Renal cortical epithelial cell (primary cell): ENCODE measurements at places on chromosomes 4 and X. TPM values are rescaled to one million over a fixed set of nuclear protein-coding genes. Genes with fewer than 3 reads are reported as not detected.

ZNF630 gene
- 1.7 TPM in 2 replicates for total RNA-seq

ODAPH gene
- total RNA-seq = 1.0 and 1.7 TPM in 2 replicates

XAGE2 gene
- total RNA-seq = not detected in 2 replicates

SAGE1 gene
- total RNA-seq = not detected in 2 replicates

CLIC2 gene
- total RNA-seq = 0.35 and 0.52 TPM in 2 replicates

DNA sequence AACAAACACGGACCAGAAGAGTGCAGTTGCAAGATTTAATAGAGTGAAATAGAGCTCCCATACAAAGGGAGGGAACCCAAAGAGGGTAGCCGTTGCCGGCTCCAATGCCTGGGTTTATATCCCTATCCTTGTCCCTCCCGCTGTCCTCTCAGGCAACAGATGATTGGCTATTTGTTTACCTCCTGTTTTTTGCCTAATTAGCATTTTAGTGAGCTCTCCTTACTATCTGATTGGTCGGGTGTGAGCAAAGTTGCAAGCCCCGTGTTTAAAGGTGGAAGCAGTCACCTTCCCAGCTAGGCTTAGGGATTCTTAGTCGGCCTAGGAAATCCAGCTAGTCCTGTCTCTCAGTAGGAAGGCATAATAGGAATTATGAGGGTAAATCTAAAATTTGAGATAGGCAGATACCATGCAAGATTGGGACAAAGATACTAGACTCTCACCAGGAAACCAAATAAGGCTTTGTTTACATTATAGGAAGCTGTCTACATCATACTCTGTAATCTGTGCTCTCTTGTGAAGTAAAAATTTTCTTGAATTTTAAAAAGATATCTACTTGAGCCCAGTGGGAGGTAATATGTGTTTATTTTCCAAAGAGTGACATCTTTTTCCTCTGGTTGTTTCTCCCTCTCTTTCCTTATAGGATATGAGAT, 65.9 kb downstream of the ATP10D start:
- DNase-seq = no peak

DNA sequence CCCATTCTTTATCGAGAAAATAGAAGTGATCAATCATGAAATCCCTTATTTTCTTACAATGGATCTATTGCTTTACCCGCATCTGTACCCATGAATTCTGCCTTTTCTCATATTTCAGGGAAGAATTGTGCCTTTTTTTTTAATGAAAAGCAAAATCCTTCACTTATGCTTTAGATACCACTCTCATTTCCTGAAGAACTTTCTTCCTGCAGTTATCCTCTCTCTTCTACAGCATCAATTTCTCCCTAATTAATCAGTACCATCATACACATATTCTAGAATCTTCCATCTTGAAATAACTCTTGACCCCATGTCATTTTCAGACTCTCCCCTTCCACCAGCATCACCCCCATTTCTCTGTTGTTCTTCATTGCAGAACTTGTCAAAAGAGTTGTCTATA, 26.6 kb downstream of the ARL9 start:
- no peak for DNase-seq

DNA sequence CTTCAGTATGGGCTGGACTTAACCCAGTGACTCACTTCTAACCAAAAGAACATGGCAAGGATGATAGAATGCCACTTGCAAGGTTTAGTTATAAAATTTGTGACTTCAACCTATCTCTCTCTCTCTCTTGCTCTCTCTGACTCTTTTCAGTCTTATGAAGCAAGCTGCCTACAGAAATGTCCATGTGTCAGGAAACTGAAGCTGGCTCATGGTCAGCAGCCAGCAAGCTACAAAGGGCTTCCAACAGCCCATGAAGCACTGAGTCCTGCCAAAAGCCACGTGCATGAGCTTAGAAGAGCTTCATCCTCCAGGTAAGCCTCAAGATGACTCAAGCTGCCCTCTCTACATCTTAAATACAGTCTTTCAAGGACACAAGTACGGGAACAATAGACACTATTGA, 100.3 kb downstream of the HS3ST1 start:
- DNase-seq = no peak

DNA sequence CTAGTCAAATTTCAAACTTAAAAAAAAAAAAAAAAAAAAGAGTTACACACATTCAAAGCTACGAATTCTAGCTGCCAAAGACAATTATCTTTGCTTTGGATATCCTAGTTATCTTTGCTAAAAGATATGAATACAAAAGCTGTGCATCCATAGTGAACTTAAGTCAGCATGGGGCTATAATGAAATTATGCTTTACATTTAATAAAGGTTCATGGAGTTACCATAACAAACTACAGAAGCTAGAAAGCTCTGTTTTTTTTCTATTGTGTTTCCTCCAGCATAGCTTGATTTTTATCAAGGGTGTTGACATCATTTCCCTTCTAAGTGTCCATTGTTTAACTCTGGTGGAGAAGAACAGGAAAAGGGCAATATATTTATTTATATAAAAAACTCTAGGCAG, 234.1 kb downstream of the ANKRD50 start:
- peak; percentile 19 for DNase-seq

DNA sequence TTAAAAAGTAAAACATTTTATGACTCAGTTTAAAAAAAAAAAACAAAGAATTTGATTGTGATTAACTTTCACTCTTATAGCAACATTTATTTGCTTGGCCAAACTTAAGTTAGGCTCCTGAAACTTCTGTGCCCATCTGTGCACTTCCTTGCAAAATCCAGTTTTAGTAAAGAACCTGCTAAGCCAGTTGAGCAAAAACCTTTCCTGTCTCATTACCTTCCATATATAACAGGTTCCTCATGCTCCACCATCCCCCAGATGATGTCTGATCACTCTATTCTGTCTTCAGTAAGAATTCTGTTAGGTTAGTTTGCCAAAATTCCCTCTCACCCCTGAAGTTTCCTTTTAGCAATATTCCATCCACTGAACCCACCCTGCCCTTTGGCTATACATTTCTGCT, 1200.5 kb downstream of the C4orf33 start:
- no peak for DNase-seq

DNA sequence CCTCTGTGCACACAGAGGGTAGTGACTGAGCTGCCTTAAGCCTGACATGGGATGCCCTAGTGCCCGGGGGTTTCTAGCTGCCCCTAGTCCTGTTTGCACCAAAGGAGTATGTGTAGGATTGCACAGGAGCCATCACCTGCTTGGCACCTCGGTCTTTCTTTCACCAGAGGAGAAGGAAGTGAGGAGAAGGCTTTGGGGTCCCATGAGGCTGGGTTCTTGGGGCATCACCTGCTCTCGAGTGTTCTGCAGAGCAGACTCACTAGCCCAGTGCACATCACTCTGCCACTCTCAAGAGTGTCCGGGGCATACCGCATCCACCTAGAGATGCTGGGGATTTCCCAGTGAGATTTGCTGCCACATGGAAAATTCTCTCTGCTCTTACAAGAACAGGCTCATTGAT, 40.5 kb upstream of the GPR78 start:
- DNase-seq = no peak

DNA sequence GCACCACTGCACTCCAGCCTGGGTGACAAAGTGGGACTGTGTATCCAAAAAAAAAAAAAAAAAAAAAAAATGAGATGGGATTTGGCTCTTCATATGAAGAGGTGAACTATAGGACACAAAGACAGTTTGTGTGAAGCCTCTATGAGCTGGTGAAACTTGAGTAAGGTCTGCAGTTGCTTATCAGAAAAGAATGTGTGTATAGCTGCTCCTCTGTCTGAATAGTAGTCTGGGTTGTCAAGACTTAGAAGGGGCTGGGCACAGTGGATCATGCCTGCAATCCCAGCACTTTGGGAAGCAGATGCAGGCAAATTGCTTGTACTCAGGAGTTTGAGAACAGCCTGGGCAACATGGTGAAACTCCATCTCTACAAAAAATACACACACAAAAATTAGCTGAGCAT, 82.8 kb downstream of the ARSF start:
- DNase-seq = no peak

- DNase-seq = no peak
Measured at GRCh38 chrX:13050151-13050550, 5.7 kb upstream of the FAM9C start.

GRCh38 chrX:123964156-123964834, 2.8 kb downstream of the STAG2 start:
- no peak for DNase-seq

DNA sequence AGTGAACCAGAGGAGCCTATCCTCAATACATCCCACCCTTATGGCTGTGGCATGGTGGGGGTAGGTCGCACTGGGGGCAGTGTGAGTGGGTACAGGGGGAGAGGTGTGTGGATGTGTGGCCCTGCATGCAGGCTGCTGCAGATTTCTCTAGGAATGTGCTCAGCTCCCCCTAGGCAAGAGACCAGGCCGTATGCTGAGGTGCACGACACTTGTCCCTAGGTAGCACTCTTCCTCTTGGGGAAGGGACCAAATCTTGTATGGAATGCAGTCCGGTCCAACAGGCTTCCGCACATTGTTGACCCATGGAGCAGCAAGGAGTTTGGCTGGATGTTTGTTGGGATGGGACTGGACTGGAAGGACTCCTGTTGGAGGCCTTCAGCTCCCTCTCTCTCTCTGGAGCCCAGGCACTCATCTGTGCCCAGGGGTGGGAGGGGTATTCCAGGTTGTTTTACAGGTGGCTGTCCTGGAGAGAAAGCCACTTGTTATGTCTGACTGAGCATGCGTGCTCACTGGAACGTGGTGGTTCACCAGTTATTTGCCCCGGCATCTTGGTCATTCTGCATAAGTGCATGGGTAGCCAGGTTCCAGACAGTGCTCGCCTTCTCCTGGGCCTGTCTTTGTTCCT, 55.1 kb downstream of the NBDY start:
- no peak for DNase-seq
